Muscle of arm (tissue), 14 donors: ENCODE measurements at places on chromosomes 7 and 10.

DNA sequence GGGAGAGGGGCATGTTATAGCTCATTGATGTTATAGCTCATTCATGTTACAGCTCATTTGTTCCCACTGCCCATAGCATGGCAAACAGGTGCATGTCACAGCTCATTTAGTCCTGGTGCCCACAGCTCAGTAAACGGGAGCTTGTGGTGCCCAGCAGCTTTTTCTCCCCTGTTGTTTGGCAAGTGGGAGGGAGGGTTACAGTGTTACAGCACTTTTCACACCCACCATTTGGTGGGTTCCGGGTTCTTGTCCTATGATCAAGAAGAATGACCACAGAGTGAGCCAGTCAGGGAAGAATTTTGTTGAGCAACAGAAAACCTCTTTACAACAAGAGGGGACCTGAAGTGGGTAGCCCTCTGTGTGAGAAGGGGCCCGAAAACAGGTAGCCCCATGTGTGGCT lies 162.8 kb upstream of the CSTF2T start:
- no peak for DNase-seq

DNA sequence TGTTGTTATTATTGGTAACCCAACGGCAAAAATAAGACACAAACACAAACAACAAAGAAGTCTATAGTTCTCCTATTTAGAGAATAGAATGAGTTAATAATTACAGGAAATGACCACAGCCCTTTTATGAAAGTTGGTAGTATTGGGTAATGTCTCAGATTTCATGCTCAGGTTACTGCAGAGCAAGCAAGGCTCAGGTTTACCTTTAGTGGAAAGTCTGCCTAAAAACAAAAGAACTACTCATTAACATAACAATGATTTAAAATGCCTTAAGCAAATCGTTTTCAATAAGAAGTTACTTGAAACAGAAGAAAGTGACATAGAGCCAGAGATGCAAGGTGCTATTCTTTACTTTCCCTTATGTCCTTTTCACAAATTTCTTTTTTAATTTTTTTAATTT lies 441.2 kb downstream of the PLXDC2 start:
- no peak for DNase-seq

DNA sequence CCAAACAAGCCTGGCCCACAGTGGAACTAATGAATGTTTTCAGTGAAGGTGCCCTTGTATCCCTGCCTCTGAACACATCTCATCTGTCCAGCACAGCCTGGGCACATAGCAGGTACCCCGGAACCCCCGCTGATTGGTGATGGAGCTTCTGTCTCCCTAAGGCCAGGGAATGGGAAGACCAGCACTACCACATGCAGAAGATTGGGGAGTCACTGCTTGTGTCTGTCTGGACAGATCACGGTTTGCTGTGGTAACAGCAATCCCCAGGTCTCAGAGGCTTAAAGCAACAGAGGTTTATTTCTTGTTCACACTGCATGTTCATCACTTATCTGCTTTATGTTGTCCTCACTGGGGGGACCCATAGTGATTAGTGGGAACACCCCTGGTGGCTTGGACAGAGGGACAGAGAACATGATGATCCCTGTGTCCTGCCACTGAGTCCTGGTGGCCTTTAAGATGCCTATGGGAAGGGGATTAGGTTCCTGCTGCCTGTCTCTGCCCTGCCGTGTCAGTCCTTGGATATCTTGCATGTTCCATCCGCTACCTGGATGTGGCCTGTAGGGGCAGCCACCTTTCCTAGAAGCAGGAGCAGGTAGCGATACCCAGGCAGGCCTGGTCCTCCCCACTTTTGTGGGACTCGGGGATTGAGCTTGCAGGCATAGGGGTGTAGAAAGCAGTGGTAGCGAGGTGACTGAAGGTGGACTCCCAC lies 3.6 kb downstream of the TSPAN14 start:
- DNase-seq: no peak

DNA sequence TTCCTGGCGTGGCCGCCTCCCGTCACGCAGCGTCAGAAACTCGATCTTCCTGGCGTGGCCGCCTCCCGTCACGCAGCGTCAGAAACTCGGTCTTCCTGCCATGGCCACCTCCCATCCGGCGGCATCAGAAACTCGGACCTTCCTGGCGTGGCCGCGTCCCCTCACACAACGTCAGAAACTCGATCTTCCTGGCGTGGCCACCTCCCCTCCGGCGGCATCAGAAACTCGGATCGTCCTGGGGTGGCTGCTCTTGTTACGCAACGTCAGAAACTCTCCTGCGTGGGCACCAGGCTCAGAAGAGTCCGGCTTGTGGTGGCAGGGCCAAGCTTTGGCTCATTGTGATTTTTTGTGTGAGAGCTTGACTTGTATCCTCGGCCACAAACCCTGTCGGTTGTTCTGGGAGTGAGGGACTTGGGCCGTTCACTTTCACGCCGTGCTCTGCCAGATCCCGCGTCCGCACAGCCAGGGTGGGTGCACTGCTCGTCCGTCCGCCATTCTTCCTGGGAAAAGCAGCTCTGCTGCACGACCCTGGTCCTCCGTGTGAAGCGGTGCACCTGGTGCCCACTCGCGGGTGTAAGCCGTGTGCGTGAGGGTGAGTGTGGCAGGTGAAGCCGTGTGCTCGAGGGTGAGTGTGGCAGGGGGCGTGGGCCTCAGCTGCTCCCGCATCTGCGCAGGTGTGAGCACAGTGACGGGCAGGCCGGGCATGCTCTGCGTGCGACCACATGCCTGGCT lies 49.4 kb upstream of the SUN1 start:
- no peak for DNase-seq

DNA sequence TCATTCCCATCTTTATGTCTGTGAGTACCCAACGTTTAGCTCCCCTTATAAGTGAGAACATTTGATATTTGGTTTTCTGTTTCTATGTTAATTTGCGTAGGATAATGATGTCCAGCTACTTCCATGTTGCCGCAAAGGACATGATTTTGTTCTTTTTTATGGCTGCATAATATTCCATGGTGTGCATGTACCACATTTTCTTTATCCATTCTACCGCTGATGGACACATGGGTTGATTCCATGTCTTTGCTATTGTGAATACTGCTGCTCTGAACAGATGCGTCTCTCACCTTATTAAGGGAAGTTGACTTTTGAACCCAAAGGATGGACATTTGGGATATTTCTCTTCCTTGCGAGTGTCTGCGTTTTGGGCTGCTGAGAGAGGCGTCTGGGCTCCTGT lies 50.2 kb downstream of the GTF2IRD1 start:
- no peak for DNase-seq

DNA sequence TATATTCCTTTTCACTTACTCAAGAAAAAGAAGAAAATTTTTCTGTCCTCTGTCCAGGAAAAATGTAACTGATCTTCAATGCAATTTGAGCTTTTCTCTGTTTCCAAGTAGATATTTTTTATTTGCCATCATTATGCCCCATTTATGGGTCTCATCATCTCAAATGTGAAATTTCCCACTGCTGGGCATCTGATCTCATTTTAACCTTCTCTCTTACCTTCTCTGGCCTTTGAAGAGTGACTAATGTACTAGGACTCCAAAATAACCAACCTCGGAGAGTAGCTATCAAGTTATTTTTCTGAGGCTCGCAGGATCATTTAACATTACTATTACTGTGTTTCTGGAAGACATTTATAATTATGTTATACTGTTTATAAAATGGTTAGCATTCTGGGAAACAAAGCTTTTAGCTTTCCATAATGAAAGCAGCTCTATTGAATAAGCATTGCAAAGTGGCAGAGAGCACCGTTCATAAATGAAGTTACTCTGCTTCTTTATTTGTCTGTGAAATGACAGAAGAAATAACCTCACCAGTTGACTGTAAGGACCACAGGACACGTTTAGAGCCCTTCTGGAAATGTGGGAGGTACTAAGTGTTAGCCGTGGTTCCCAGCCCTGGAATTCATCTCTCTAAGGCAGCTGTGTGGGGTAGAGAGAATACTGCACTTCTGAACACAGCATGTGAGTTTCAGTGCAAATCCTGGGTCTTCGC lies 33.3 kb upstream of the NMT2 start:
- no peak for DNase-seq

- peak; percentile 77 for DNase-seq
Measured at GRCh38 chr7:41886262-41886900, 183.5 kb upstream of the INHBA start.

- DNase-seq: no peak
Measured at GRCh38 chr7:50848203-50848602, 65.5 kb upstream of the GRB10 start.

DNA sequence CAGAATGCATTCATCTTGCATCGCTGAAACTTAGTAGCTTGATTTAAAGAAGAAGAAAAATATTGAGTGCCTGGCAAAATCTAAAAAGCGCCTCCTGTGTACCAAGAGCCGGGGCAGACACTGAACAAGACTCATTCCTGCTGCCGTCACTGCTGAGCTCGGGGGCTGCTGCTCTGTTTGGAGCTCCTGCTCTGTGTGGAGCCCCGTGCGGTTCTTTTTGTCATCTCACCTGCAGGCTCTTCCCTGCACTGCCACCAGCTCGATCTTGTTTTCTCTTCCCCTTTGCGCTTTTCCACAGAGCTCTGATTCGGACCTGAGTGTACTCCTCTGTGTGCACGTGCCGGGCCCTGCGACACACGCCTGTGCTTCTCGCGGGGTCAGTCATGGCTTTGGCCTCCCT lies 462.1 kb upstream of the DPP6 start:
- DNase-seq: no peak

DNA sequence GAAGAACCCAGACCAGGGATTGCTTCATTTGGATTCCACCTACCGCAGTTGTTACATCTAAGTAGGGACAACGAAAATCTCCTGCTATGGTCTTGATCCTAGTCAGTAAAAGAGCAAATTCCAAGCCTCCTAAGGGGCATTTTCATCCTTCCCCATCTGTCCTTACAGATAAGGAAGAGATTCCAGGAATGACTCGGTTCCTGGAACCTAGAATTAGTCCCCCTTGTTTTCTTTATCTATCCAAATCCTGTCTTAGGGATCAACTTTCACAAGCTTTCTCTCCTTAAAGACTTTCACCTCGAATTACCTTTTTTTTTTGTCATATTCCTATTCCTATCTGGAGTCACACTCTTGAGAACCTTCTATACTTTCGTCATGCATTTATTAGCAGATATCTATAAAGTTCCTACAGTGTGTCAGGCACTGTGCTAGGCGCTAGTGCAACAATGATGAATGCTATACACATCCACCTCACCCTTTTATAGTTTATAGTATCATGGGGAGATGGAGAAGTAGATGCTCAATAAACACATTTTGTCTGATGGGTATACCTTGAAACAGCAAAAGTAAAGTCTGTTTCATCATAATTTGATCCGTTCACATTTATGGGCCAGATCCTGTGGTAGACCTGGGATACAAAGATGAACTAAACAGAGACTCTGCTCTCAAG lies 39.2 kb downstream of the LAMB4 start:
- DNase-seq: no peak

GRCh38 chr10:130498042-130498441 lies 361.9 kb downstream of the GLRX3 start:
- no peak for DNase-seq
